ENCODE measurements at places on chromosomes 2 and 18. TPM values are rescaled to one million over a fixed set of nuclear protein-coding genes. Genes with fewer than 3 reads are reported as not detected.

Gene CASP10
- 4.5 TPM for total RNA-seq

Gene RESP18
- total RNA-seq = not detected

Gene ADGRF3
- not detected for total RNA-seq

Gene FER1L5
- 1.6 TPM for total RNA-seq

Gene CSRNP3
- total RNA-seq = 1.9 TPM

Gene VWA3B
- not detected for total RNA-seq

Gene MEP1B
- not detected for total RNA-seq

Gene VWC2L
- under 0.01 TPM for total RNA-seq

Gene TUBA3E
- not detected for total RNA-seq

Gene FLACC1
- total RNA-seq = 1.4 TPM
